ENCODE measurements at places on chromosomes 1 and 21.

DNA sequence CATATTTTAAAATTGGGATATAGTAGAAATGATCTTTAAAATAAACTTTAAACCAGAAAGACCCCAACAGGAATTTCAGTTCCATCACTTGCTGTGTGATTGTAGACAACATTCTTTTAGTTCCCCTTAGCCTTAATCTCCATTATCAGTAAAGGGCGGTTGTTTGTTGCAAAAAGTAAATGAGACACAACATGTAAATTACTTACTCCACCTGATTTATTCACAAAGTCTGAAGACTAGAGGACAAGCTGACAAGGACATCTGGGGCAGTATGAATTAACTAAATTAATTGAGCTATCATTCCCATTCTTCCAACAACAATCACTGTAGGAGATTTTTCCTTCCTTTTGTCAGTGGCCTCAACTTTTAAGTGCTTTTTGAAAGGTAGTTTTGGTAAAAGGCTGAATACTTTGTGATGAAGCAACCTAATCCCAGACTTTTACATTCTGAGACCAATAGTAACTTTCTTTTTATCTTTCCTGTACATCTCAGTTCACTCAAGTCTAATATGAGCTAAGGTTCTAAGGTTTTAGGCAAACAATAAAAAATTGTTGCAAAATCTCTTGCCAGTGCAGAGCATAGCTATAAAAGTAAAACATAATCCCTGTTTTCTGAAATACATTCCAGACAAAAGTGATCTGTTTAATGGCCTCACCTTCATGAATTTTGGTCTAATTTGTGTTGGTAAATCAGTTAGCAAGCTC, 6.2 kb downstream of the SLC19A2 start:
- no peak for DNase-seq

- DNase-seq: peak; percentile 41
Observed at GRCh38 chr1:53197291-53198200, 922 bp downstream of the CPT2 start.

- peak; percentile 66 for DNase-seq
Observed at GRCh38 chr1:10965546-10966226, 46.8 kb upstream of the TARDBP start.

DNA sequence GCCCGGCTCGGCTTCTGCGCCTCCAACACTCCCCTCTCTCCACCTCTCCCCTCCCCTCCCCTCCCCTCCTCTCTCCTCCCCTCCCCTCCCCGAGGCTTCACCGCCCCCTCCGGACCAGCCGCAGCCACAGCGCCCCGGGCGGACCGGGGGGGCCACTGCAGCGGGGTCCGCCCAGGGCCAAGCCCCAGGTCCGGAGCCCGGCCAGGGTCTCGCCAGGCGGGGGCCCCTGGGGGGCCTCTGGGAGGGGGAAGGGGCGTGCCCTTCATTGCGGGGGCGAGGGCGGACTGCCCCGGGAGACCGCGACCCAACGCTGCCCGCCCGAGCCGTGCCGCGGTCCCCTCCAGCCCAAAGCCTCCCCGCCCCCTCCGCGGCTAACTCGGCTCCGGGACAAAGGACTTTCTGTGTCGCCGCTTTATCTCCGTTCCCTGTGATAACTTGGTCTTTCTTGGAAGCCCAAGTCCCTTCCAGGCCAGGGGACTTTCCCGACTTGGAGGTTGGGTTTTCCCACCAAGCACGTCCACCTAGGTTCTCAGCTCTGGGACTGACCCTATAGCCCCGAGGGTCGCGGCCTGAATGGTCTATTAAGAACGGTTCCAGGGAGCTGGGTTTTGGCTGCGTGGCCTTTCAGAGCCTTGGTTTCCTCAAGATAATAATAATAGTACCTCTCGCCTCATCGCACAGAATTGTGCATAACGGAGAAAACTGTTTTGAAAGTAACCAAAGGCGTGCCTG, at the start of gene UBQLN4:
Gene UBQLN4 (minus strand): TSS at position 31 of the 732 bp plus-strand sequence. CDS start 97 bp downstream, outside the sequence.
- peak; percentile 94 for DNase-seq

DNA sequence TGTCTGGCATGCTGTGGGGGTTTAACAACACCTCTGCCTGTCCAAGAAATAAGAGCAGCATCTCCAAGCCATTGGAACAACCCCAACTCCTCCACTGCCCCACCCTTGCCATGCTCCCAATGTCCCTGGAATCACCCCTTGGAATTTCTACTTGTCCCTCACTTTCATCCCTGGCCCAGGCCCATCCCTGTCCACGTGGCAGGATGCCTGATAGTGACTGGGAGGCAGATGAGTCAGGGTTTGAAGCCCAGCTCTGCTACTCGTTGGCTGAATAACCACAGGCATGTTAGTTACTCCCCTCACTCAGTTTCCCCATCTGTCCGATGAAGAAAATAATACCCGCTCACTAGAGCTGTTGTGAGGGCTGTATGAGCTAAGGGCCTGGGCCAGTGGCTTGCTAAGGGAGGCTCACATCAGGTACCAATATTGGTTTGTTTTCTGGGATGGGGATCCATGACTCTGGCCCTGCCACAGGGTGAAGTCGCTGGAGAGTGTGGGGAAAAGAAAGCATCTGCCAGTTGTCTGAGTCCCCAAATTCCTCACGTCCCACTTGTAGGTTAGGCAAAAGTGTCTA, 99.4 kb upstream of the TLR5 start:
- no peak for DNase-seq
